Erythroblast (primary cell): ENCODE measurements at places on chromosomes 7 and 10.

GRCh38 chr7:156334636-156335035 is 305.9 kb upstream of the RNF32 start:
- no peak for DNase-seq

DNA sequence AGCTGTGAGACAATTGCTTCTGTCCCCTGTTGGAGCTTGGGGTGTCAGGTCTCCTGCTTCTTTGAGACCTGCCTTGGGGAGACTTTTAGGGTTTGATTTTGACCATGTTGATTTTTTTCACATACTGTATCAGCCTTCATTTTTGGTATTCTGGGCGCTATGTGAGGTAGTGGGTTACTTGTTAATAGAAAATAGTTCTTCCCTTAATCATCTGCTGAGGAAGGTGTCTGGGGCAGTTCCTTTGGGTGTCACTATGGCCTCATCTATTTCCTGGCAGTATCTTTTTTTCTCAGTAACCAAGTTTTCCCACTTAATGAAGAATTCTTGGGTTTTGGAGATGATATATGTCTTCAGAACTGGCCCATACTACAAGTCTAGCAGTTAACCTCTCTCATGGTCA is 4.6 kb upstream of the NOLC1 start:
- DNase-seq, result no peak

DNA sequence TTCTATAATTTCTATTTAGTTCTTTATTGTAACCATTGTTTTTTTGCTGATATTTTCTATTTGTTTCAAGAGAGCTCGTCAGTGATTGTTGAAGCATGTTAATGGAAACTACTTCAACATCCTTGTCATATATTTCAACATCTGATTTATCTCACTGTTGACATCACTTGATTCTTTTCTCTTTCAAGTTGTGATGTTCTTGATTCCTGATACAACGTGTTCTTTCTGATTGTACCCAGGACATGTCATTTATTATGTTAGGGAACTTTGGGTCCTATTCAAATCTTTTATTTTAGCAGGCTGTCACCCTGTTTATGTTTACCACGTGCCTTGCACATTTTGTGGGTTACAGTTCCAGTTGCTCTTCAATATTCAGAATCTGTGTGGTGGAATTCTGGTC is 79.8 kb upstream of the RSU1 start:
- no peak for DNase-seq

DNA sequence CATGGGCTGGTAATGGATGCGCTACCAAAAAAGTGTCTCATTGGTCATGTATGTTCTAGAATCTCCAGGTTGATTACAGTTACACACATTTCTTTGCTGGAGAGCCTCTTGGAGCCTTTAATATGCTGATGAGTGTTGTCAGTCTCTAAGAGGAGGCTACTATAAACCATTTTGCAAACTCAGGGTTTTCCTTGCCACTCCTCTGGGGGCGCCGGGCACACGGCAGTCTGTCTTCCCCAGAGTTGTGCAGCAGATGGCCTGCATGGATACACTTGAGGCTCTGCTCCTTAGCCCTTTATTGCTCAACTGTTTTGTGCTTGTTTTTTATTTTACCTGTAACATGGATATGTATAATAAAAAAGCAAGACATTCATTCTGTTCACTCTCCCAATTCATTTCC is 196.5 kb downstream of the ACTR3B start:
- no peak for DNase-seq

GRCh38 chr10:34179280-34179679 is 635.8 kb downstream of the PARD3 start:
- no peak for DNase-seq

DNA sequence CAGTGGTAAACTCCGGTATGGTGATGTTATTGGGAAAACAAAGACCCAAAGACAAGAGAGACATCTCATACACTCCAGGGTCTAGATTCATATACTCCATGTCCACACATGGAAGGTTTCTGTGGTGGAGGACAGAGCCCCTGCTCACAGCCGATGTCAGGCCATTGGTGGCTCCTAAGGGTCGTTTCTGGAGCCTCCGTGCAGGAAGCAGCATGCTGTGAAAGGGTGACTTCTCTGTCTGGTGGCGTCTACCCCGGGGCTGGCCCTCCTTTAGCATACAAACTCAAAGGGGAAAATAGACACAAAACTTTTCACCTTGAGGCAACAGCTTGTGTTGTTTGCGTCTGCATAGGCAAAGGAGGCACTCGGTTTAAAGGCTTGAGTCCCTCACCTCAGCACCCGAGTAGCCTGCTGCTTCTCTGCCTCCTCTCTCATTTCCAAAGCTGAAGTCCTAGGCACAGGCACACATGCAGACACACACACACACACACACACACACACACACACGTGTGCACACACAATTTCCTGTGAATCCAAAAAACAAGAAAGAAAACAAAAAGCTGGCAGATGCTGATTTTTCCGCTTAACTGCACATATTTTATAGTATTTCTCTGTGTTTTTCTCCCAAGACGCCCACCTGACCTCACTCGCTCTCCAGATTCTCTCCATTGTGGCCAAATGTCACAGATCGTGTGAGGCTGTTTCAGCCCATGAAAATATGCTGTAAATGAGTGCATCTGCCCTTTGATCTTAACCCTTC is 601.4 kb upstream of the MGMT start:
- DNase-seq, result no peak

DNA sequence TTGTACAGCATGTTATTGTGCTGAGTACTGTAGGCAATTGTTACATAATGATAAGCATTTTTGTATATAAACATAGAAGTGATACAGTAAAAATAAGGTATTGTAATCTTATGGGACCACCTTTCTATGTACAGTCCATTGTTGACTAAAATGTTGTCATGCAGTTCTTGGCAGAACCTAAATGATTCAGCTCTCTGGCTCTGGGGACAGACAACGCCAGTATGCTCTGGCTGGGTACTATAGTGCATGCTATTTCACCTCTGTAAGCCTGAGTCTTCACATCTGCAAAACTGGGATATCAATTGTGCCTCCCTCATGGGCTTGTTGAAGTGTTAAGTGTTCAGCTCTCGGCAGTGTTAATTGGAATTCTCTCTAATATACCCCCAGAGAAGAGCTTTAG is 674.3 kb downstream of the INHBA start:
- DNase-seq, result no peak

DNA sequence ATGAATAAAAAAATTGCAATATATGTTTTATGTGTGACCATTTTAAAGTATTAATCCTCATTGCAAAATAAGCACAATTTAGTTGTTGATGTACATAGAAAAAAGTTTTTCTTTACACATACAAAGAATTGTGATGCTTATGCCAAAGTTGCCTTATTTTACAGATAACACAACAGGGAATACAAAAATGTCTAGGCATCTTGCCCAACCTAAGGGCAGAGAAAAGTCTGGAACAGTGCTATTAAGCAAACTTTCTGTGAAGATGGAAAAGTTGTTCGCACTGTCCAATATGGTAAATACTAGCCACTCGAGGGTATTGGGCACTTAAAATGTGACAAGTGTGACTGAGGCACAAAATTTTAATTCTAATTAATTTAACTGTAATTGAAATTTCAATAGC is 190.2 kb upstream of the HGF start:
- no peak for DNase-seq

GRCh38 chr7:38312821-38313220 is 39.4 kb upstream of the TARP start:
- no peak for DNase-seq
